Substantia nigra (tissue), 51 donors: ENCODE measurements at places on chromosomes 5 and 9.
A peak's percentile ranks its signal among the peaks of the same experiment; 100 is the strongest.

- DNase-seq, result no peak
Observed at GRCh38 chr9:126205265-126205664, 121.4 kb upstream of the MVB12B start.

DNA sequence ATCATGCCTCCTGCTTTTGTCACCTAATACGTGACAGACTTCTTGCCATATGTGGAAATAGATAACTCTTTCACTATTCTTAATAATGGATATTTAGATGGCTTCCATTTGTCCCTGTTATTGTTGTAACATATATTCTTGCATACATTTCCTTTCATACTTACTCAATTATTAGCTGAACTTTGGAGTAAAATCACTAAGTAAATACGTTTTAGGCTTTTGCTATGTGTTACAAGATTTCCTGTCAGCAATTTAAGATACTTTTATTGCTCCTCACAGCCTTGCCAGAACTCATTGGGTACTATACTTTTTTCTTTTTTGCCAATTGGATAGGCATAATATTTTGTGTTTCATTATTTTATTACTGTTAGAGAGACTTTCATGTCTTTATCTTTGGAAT is 26.9 kb downstream of the CCNH start:
- no peak for DNase-seq

- DNase-seq, result no peak
Observed at GRCh38 chr5:96478983-96479382, 45.9 kb upstream of the PCSK1 start.

DNA sequence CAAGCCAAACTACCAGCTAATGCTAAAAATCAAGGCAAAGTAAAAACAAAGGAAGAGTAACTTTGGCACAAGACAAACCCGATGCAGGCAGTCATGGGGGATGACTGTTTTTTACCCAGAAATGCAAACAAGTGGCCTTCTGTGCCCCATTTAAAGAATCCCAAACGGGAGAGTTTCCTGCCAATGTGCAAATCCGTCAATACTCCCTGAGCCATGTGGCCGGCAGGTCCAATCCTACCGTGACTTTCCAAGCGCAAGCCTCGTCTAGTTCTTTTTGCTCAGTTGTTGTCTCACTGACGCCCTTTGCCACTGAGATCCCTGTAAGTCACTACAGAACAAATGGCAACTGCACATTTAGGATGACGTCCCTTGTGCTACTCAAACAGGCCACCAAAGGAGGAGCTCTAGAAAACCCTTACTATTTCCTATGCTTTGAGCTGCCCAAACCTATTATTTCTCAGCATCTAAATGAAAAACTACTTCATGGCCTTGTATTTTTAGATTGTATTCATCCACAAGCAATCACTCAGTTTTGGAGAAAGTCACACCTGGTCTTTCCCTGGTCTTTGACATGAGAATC is 43.4 kb downstream of the OTULIN start:
- no peak for DNase-seq

- no peak for DNase-seq
Observed at GRCh38 chr5:154059583-154059982, 20.8 kb downstream of the MFAP3 start.

DNA sequence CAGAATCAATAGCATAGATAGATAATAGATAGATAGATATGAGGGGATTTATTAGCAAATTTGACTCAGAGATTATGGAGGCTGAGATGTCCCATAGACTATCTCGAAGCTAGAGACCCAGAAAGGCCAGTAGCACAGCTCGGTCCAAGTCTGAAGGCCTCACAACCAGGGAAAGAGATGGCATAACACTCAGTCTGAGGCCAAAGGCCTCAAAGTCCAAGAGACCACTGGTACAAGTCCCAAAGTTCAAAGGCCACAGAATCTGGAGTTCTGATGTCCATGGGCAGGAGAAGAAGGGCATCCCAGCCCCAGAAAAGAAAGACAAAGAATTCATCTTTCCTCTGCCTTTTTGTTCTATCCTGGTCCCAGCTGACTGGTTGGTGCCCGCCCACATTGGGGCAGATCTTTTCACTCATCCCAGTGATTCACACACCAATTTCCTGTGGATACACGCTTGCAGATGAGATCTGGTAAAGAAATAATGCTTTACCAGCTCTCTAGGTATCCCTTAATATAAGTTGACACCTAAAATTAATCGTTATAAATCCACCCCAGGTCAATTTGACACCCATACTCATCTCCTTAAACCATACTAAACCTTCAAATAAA is 127.8 kb upstream of the FBN2 start:
- no peak for DNase-seq

DNA sequence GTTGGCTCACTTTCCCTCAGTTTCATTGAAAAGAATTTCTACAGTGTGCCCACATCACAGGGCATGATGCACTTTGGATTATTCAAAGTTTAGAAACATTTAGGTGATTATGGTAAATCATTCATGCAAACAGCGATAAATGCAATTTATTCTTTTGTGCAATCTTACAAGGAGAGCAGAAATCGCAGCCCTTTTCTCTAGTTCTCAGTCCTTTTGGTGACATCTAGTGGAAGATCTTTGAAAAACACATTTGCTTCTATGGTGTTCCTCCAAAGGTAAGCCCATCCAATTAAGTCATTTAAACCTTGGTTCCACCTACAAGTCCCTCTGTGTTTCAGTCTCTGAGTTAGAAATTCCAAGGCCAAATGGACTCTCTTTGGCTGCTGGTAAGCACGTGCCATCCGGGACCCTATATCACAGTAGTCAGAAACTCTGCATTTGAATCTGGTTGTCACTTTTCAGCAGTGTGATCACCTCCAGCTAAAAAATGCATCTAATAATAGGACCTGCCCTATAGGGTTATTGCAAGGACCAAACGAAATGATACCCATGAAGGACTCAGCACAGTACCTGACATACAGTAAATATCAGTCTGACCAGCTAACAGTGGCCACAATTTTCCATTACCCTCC is 66.4 kb downstream of the MACROH2A1 start:
- no peak for DNase-seq

GRCh38 chr5:151686674-151687407 is at the start of gene SPARC:
TSS of gene SPARC (minus strand) at chr5:151686915. CDS start at chr5:151676188, 10,727 bp downstream.
- peak; percentile 43 for DNase-seq

DNA sequence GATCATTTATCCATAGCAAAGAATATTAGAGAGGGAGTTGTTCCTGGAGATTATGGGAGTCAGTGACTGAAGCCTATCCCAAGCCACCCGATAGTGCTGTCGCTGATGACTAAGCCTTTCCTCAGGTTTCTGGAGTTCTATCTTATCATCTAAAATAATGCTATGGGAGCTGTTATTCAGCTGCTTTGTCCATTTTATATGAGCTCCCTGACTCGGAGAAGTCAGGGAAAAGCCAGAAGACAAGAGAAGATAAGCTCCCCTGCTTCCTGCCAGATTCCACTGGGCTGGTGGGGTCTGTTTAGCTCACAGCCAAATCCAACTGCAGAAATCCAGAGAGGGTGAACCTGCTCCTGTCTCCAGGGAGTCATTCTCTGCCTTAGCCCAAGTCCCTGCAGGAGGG is 148.2 kb downstream of the DROSHA start:
- no peak for DNase-seq

GRCh38 chr5:122154910-122155309 is 25.6 kb downstream of the ZNF474 start:
- no peak for DNase-seq

DNA sequence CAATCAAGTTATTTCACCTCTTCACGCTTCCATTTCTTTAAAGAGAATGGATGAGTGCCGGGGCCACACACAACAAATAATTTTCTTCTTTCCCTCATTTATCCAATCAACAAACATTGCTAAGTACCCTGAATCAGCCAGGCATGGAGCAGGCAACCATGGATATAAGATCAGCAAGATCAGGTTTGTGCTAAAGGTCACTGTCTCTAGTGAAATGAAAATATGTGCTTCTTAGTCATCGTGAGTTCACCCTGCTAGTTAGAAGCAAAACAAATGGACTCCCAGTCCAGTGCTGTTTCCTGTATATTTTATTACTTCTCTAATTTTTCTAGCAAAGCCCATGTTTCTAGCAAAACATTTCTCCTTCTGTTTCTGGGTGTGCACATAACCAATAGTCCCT is 629.2 kb downstream of the BNC2 start:
- no peak for DNase-seq

- DNase-seq, result no peak
Observed at GRCh38 chr9:91558879-91559278, 135.2 kb upstream of the NFIL3 start.
